ENCODE measurements at places on chromosomes 11 and 22.

GRCh38 chr11:122242731-122243130 is 126.7 kb upstream of the BLID start:
- DNase-seq, result no peak

DNA sequence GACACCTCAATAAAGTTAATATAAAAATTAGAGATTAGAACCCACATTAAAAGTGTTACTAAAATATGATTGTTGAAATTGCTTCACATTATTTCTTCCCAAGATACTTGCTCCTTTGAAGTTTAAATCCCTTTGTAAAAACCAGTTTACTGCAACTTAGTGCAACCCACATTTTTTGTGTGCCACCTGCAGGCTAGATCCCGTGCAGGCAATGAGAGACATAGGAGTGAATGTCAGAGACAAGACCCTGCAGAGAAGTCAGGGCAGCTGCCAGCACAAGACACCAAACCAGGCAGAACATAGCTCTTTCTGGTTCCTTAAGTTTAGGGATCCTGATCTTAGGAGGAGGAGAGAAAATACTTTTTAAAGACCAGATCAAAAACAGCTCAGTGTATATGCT is 142.8 kb upstream of the MTNR1B start:
- no peak for DNase-seq

DNA sequence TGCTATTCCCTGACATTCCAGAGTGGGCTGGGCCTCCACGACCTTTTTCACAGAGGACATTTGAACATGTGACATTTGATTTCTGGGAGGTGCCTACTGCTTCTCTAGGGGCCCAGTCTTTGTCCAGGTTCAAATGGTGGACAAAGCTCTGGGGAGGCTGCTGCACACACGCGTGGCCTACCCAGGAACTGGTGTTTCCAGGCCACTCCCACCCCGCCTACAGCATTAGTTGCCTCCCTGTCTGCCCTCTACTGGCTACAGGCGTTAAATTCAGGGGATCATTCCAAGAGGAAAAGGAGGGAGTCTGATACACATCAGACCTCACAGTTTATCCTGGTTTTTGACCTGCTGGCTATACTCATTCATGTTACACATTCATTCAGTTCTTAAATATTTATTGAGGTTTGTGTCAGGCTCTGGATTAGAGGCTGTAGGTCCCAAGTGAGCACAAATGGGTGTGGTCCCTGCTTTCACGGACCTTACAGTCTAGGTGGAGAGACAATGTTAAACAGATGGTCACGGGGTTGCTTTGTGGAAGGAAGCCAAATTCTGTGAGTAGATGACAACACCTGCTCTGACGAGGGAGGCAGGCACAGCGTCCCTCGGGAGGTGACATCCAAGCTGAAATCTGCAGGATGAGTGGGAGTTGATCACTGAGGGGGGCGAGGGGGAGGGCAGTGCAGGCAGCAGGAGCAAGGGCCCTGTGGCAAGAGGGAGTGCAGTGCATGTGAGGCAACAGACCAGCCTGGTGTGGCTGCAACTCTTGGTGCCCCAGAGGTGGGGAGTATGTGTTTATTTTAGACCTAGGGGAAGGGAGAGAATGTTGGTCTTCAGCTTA is 11.8 kb downstream of the TUB start:
- DNase-seq, result peak; percentile 63

- DNase-seq, result no peak
Observed at GRCh38 chr11:96863520-96863919, 473.7 kb downstream of the JRKL start.

GRCh38 chr11:118223992-118224391 is 819 bp downstream of the JAML start:
- no peak for DNase-seq

DNA sequence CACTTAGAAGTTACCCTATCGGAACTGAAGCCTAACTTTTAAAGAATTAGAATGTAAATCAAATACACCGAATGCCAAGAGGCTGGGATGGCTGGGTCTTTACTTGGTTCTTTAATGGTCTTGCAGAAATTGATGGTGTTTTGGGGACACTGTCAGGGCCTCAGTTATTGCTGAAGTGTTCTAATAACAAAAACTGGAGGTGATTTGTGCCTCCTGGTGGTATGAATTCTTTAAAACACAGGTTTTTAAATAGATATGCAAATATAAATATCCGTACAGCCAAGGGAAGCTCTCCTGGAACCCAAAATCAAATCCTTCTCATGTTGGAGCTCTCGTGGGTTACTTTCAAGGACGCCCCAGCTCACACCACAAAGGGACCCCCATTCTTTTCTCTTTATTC is 19.3 kb upstream of the TMPRSS5 start:
- no peak for DNase-seq

GRCh38 chr22:32528984-32529982 is 54.7 kb downstream of the FBXO7 start:
- DNase-seq, result peak; percentile 81

DNA sequence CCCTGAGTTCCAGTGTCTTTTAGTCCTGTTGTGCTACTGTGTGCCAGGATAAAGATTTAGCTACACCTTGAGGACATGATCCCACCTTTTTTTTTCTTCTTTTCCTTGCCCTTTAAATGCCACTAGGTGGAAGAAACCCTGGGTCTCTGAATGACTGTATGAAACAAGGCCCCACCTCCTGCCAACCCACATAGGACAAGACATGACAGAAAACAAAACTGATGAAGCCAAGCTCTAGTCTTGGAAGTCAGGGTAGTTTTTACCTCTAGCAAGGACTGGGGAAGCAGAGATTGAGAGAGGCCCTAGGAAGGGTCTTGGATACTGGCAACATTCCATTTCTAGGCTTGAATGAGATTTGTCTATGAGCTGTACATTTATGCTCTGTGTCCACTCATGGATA is 410.7 kb downstream of the MIAT start:
- DNase-seq, result no peak

GRCh38 chr11:119483881-119484371 is 61.0 kb upstream of the THY1 start:
- DNase-seq, result peak; percentile 27

DNA sequence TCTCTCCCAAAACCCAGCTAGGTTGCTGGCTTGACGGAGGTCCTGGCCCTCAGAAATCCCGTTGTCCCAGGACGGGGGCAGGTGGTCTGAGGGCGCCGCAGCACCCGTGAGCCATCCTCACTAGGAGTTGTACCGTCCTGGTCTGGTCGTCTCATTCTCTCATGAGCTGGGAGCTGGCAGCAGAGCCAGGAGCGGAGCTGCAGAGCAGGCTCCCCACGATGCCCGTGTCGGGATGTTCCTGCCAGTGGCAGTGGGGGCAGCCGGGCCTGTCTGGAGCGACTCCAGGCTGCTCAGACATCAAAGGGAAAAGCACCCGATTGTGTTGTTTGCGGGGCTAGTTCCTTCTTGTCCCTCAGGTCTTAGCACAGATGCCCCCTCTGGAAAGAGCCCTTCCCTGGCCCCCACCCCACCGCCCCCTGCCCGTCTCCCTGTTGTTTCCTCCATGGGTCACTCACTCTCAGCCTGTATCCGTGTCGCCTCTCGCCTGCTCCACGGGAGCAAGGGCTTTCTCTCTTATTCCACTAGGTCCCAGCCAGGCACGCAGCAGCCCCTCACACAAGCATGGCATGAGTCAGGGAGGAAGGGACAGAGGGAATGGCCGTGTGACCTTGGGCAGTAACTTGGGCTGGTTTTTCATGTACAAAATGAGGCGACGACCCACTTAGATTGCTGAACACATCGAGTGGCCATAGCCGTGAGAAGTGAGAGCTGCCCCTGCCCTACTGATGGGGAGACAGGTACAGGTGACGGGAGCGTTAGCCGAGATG is 23.2 kb upstream of the MGAT3 start:
- DNase-seq, result peak; percentile 38

DNA sequence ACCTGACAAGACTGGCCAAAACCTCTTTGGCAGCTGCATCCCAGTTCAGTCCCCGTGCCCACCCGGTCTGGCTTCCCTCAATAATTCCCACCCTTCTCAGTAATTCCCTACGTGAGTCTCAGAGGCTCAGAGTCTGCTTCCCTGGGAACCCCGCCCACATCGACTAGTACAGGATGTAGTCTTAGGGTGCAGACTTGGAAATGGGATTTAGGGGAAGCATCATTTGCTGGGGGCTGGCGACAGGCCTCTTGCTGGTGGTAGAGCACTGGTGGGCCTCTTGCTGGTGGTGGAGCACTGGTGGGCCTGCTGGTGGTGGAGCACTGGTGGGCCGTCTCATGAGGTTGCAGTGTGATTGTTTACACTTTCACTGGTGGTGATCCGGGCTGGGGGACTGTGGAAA is 199.5 kb upstream of the B3GAT1 start:
- DNase-seq, result no peak
